ENCODE measurements at places on chromosomes 16 and 17.

- peak; percentile 23 for DNase-seq
Observed at GRCh38 chr17:43316522-43317142, 82.2 kb upstream of the ARL4D start.

DNA sequence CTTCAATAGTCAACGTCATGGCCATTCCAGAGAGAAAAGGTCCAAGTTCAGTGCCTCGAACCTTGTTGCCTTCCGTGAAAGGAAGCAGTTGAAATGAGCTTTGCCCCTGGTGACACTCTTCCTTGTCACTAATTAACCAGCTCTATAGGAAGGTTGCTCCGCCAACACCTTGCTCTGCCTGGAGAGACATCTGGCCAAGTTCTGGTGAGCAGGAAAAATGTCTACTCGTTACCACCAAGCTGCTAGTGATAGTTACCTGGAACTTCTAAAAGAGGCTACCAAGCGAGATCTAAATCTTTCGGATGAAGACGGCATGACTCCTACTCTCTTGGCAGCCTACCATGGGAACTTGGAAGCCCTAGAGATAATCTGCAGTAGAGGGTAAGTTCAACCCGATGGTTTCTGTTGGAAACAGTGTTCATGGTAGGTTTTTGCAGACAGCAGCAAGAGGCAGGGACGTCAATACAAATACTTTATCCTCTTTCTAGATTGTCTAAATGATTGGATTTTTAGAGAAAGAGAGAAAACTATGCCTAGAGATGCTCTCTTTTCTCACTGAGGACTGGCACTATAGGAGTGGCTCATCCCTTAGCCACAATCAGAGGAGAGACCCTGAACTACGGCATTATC lies at the start of gene ANKS4B:
ANKS4B (plus strand) TSS at position 179 of the 630 bp plus-strand sequence; CDS start at position 218, 39 bp downstream.
- DNase-seq = no peak

DNA sequence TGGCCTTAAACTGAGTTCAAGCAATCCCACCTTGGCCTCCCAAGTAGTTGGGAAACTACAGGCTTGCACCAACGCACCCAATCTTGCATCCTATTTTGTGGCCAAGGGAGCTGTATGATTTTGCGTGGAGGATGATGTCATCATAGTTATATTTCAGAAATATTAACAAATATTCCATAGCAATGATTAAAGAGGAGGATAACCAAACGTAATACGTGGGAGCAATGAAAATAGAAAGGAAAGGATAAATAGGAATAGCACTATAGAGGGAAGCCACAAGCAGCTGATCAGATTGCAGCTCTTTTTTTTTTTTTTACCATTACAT lies 2.2 kb upstream of the YWHAE start:
- no peak for DNase-seq

GRCh38 chr17:64707050-64707591 lies 45.0 kb upstream of the SMURF2 start:
- DNase-seq = no peak

DNA sequence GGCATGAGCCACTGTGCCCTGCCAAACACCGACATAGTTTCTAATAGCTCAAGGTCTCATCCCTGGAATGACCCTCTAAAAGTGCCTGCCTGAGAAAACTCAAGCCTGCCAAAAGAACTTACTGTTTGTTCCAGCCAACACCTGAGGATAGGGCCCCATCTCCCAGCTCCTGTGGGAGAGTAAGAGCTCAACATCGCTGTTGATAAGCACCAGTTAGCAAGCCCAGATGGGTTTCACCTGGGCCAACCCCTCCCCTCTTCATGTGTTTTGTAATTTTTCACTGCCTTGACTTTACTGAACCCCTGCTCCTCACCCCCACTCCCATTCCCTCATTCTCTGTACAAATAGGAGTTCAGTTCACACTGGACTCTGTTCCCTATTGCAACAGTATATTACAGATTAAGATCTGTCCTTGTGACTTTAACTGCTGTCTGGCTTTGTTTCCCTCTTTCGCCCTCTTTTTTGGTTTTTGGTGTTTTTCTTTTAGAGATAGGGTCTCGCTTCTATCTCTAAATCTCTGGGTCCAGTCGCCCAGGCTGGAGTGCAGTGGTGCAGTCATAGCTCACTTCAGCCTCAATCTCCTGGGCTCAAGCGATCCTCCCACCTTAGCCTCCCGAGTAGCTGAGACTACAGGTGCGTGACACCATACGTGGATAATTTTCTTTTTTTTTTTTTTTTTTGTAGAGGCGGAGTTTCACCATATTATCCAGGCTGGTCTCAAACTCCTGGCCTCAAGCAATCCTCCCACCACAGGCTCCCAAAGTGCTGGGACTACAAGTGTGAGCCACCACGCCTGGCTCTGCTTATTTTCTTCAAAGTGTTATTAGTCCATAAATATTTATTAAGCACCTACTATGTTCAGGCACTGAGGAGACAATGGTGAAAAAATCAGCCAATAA lies 12.3 kb downstream of the NUPR1 start:
- no peak for DNase-seq

- DNase-seq = peak; percentile 81
Observed at GRCh38 chr17:2593821-2594721, 617 bp downstream of the PAFAH1B1 start.

- no peak for DNase-seq
Observed at GRCh38 chr17:71664861-71665260, 456.0 kb upstream of the SOX9 start.

GRCh38 chr17:80898716-80899115 lies 92.9 kb upstream of the CHMP6 start:
- DNase-seq = no peak

DNA sequence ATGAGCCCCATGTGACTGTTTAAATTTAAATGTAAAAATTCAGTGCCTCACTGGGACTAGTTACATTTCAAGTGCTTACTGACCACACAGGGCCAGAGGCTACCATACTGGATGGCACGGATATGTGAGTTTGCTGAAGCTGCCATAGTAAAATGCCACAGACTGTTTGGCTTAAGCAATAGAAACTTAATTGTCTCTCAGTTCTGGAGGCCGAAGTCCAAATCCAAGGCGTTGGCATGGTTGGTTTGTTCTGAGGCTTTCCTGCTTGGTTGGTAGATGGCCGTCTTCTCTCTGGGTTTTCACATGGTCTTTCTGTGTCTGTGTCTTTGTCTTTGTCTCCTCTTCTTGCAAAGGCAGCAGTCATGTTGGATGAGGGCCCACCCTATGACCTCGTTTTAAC lies 878.9 kb upstream of the RBFOX1 start:
- DNase-seq = no peak

DNA sequence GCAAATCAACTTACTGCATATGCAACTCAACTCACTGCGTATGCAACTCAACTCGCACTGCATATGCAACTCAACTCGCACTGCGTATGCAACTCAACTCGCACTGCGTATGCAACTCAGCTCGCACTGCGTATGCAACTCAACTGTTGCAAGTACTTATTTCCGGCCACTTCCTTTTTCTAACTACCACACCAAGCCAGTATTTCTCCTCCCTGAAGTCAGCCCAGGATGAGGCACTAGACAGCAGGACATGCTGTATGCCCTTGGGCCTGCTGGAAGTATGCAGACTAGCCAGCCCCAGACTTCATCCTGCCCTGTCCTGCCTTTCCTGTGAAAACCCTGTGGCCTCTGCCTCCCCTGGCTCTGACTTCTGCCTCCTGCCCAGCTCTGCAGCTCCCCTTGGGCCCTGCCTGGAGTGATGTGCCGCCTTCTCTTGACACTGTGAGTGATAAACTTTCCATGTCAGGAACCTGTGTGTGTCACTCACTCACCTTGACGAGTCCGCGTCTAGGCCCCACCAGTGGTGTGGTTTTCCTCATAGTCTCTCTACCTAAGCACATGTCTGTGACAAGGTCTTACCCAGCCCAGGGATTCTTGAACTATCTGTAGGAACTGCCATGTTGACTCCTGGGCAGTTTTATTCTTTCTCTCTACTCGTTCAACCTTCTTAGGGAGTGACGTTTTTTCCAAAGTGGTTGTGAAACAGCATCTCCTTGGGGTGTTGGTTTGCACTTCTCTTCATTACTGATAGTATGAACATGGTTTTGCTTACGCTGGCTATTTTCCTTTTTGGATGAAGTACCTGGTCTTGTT lies 16.4 kb downstream of the ZNF778 start:
- DNase-seq = no peak

DNA sequence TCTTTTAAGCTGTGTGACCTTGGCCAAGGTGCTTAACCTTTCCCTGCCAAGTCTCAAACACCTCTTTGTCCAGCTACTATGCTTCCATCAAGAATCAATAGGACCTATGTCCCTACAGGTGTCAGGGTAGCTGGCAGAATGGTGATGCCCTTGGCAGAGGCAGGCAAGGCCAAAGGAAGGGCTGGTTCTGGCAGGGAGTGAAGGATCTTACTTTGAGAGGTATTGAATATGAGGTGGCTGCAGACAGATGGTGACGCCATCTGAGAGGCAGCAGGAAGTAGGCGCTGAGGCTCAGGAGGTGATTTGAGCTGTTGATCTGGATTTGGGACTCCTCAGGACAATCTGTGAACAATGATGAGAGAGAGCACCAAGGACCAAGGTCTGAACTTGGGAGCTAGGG lies 12.5 kb downstream of the ABCC3 start:
- no peak for DNase-seq

DNA sequence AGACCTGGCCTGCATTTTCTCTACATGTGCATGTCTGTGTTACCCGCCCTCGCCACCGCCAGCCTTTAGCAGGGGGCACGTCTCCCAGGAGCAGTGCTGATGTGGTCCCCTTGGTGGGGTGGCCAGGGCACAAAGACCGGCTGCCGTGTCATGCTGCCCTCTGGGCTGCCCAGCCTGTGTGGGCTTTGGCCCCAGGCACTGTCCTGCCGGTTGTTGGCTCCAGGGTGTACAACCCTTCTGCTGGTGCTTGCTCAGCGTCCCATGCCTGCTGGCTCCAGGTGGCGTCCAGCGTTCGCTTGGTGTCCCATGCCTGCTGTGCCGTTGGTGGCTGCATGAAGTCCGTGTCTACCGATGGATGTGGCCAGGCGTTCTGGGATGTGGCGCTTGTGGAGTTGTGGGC lies 4.1 kb downstream of the BAIAP2 start:
- DNase-seq = no peak

DNA sequence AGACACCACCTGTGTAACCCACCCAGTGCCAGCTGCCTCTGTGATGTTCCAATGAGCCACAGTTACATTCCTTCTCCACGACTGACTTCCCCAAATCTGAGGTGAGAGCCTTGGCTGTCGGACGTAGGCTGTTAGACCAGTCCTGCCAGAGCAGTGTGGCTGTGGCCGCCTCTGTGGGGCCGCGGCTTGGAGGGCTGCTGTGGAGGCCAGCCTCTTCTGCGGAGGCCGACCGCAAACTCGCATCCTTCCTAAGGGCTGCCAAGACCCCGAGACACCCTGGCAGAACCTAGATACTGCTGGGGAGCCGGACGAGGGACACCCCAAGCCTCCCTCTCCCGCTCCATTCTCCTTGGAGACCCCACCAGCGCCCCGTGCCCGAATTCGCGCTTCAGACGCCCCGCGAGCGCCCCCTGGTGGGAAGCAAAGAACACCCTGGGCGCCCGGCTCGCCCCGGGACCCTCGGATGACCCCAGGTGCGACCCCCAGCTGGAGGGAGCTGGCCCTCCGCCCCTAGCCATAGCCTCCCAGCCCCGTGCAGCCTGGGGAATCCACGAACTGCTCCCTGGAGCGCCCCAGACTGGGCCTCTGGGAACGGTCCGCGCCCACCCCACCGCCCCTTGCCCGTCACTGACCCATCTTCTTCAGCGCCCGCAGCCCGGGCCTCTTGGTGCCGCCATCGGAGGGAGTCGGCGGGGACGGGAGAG lies 547 bp downstream of the PLCD3 start:
- DNase-seq = peak; percentile 16

GRCh38 chr17:76660656-76661042 lies 17.1 kb upstream of the ST6GALNAC1 start:
- DNase-seq = no peak

DNA sequence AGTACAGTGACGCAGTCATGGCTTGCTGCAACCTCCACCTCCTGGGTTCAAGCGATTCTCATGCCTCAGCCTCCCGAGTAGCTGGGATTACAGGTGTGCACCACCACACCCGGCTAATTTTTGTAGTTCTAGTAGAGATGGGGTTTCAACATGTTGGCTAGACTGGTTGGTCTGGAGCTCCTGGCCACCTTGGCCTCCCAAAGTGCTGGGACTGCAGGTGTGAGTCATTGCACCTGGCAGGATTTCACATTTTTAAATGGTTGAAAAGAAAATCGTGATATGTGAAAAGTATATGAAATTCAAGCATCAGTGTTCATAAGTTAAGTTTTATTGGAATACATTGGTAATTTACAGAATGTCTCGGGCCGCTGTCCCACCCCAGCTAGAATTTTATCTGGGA lies 2.6 kb downstream of the RMI2 start:
- DNase-seq = no peak

DNA sequence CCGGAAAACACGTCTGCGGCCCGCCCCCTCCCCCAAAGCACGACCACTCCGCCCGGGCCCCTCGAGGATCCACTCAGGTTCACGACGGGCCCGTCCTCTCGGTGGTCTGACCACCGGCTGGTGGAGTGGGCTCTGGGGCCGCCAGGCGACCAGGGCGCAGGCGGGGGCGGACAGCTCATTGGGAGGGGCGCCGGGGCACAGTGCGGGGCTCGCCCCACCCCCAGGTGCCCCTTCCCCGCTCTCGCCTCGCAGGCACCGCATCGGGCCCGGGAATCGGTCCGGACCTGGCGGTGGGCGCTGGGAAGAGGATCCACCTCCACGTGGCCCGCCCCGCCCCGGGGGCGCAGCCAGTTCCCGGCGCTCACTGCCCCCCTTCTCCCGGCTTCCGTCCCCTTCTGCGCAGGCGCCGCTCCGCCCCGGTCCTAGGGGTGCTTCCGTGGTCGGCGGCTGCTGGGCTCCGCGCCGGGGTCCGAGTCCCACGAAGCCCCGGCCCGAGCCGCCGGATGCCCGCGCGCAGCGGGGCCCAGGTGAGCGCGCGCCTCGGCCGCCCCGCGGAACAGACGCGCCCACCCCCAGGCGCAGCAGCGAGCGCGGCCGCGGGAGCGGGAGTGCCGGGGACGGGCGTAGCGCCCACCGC lies at the start of gene MPG:
MPG (plus strand) TSS at position 419 of the 637 bp plus-strand sequence; CDS start at position 504, 85 bp downstream.
- DNase-seq = peak; percentile 78

DNA sequence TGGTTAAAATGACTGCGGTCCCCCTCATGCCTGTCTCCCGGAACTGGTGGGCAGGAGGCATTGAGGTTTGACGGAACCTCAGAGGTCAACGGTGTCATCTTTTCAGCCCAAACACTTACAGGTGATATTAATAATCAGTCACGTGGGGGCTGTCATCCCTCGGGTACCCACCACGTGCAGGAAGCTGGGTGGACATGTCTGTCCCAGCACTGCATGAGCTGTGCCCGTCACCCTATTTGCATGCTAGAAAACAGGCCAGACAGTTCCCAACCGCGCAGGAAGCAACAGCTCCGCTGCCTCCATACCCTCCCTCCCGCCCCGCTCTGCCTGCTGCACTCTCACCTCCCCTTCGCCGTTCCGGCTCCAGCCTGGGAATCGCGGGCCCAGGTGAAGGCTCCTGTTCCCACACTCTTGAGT lies 1.4 kb downstream of the SYNGR3 start:
- DNase-seq = peak; percentile 72

DNA sequence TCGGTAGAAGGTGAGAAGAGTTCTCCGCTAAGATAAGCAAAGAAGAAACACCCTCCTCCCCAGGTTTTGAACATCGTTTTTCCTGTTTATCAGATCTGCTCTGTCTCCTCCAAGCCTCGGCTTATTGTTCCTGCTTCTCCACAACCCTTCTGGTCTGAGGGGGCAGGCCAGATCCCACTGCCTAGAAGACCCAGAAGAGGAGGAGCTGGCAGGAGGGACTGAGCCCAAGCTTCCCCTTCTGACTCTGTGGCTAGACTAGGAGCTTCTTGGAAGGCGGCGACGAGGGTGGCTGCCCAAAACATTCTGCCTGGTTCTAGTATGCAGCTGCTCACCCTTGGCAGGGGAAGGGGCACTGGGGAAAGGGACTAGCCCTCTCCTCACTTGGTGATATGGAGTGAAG lies 5.2 kb upstream of the HOXB5 start:
- no peak for DNase-seq

GRCh38 chr17:77145224-77145611 lies 4.4 kb downstream of the SEC14L1 start:
- no peak for DNase-seq

Data from CD4-positive, alpha-beta T cell treated with Interferon alpha-2 for 1 hour (primary cell).